Bronchus fibroblast of lung (primary cell): ENCODE measurements at places on chromosomes 11 and 22. TPM values are rescaled to one million over a fixed set of nuclear protein-coding genes. Genes with fewer than 3 reads are reported as not detected.

Gene CNGA4
- not detected in 2 replicates for total RNA-seq

Gene HOATZ
- 0.50 TPM in 1 of 2 replicates, not detected in the other for total RNA-seq

Gene RAPSN
- total RNA-seq, result not detected in 2 replicates

Gene ATXN10
- 67.8 and 73.1 TPM in 2 replicates for total RNA-seq

Gene SMIM38
- total RNA-seq, result 0.15 TPM in 1 of 2 replicates, not detected in the other

Gene OR51I1
- total RNA-seq, result not detected in 2 replicates

Gene SHANK2
- 1.0 and 1.5 TPM in 2 replicates for total RNA-seq

Gene PATE4
- total RNA-seq, result not detected in 2 replicates

Gene APOL1
- total RNA-seq, result 0.34 and 0.59 TPM in 2 replicates

Gene PRRG4
- total RNA-seq, result not detected in 2 replicates

Gene SRSF8
- 13.7 and 17.0 TPM in 2 replicates for total RNA-seq

Gene SNX32
- 0.15 and 0.67 TPM in 2 replicates for total RNA-seq

Gene INS
- not detected in 2 replicates for total RNA-seq

Gene KCNQ1OT1
- 0.30 and 0.50 TPM in 2 replicates for total RNA-seq

Gene BCL2L13
- total RNA-seq, result 36.9 and 38.7 TPM in 2 replicates

Gene ANKK1
- not detected in 2 replicates for total RNA-seq

Gene OR56A1
- not detected in 2 replicates for total RNA-seq

Gene APOBEC3F
- 5.1 and 7.4 TPM in 2 replicates for total RNA-seq

Gene PRAME
- not detected in 2 replicates for total RNA-seq

Gene OR51B5
- total RNA-seq, result not detected in 2 replicates

Gene LRRC4C
- total RNA-seq, result under 0.01 TPM in 1 of 2 replicates, not detected in the other

Gene HTR3A
- not detected in 2 replicates for total RNA-seq

Gene MS4A6E
- total RNA-seq, result not detected in 2 replicates

Gene OR8D4
- not detected in 2 replicates for total RNA-seq
